ENCODE measurements at places on chromosomes 3 and 15.

- H3K27ac ChIP-seq, result no peak overlapping the region
- no peaks in the 10 kb centered on the region for H3K36me3 ChIP-seq
- no peaks in the 10 kb centered on the region for H3K27me3 ChIP-seq
- H3K4me1 ChIP-seq, result no peaks in the 10 kb centered on the region
These were observed 47.8 kb downstream of the LEKR1 start for GRCh38 chr3:156873906-156874305.

GRCh38 chr15:81749716-81750375 is 296.0 kb downstream of the MEX3B start:
- no peak overlapping the region for H3K4me3 ChIP-seq
- H3K27me3 ChIP-seq, result no peaks in the 10 kb centered on the region
- no peak for DNase-seq

- no peaks in the 10 kb centered on the region for H3K4me1 ChIP-seq
- H3K27ac ChIP-seq, result no peak overlapping the region
- no peaks in the 10 kb centered on the region for H3K27me3 ChIP-seq
- no peak for DNase-seq
These were observed 172.0 kb downstream of the VPS13C start for GRCh38 chr15:61888074-61888780.

DNA sequence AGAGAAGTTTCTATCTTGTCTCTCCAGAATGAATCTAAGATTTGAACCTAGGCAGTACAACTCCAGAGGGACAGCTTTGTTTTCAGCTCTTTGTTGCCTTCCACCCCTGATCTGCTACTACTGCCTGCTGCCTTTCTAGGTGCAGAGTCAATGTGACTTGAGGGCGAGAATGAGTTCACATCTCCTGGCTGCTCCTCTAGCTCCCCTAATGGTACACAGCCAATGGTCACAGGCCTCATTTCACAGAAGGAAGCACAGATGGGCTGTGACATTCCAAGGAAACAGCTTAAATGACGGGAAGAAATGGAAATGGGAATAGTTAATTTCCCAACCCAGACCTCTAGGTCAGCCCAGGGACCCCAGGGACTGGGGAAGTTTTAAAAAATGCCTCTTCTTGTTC is 32.4 kb downstream of the FAM43A start:
- no peaks in the 10 kb centered on the region for H3K27me3 ChIP-seq
- H3K4me1 ChIP-seq, result no peaks in the 10 kb centered on the region
- H3K27ac ChIP-seq, result no peak overlapping the region
- H3K4me3 ChIP-seq, result no peak overlapping the region
- H3K36me3 ChIP-seq, result no peaks in the 10 kb centered on the region
- DNase-seq, result no peak

DNA sequence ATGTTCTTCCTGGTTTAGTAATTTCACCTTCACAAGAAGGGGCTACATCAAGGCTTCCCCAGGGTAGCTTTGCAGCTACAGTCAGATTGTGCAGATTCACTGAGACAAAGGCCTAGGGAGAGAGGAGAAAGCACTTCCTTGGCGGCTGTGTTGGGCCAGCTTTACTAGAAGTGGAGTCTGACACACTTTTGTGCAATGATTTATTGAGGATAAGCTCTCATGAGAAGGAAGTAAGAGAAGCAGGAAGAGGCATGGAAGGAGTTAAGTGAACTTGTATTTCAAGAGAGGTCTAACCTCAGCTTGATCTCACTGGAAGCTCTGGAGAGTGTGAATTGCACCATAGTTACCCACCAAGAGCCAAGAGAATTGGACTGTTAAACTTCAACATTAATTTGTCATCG is 78.9 kb downstream of the TGFBR2 start:
- H3K27me3 ChIP-seq, result no peaks in the 10 kb centered on the region
- H3K36me3 ChIP-seq, result peaks cover 9% of the 10 kb centered on the region
- peaks cover 71% of the 10 kb centered on the region for H3K4me1 ChIP-seq
- H3K4me3 ChIP-seq, result no peak overlapping the region
- H3K27ac ChIP-seq, result peak overlapping the region; percentile 23
- no peak for DNase-seq

DNA sequence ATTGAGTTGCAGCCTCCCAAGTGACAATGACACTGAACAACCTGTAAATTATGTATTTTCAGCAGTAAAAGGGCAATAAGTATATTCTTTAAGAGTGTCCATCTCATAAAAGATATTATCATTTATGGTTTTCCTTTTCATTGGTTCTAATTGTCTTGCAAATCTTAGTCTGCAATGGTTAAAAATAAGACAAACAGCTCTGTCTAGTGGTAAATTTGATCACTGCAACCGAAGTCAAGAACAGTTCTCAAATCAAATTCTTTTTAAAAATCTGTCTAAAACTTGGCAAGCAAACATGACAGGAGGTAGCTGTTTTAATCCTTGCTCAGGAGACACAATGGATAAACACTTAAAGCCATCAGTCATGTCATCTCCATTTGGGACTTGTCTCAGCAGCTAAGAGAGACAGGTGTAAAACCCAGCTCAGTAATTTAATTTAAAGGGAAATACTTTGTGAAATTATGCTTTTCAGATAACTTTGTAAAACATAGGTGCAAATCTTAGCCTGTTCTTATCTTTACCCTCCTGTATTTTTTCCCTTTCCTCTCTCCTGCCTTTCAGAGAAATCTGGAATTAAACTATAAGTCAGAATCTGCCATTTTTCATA is 150.3 kb upstream of the ARHGEF26 start:
- no peaks in the 10 kb centered on the region for H3K27me3 ChIP-seq
- no peak overlapping the region for H3K27ac ChIP-seq
- no peak for DNase-seq
- H3K4me1 ChIP-seq, result no peaks in the 10 kb centered on the region

- no peaks in the 10 kb centered on the region for H3K36me3 ChIP-seq
- DNase-seq, result no peak
- H3K4me1 ChIP-seq, result peaks cover 11% of the 10 kb centered on the region
- no peak overlapping the region for H3K4me3 ChIP-seq
- no peak overlapping the region for H3K27ac ChIP-seq
These were observed 17.8 kb downstream of the ACKR2 start for GRCh38 chr3:42827023-42827422.

GRCh38 chr3:115478359-115478758 is 145.0 kb upstream of the GAP43 start:
- H3K36me3 ChIP-seq, result no peaks in the 10 kb centered on the region
- no peak for DNase-seq
- H3K27me3 ChIP-seq, result no peaks in the 10 kb centered on the region
- H3K4me3 ChIP-seq, result no peak overlapping the region
- H3K27ac ChIP-seq, result no peak overlapping the region

DNA sequence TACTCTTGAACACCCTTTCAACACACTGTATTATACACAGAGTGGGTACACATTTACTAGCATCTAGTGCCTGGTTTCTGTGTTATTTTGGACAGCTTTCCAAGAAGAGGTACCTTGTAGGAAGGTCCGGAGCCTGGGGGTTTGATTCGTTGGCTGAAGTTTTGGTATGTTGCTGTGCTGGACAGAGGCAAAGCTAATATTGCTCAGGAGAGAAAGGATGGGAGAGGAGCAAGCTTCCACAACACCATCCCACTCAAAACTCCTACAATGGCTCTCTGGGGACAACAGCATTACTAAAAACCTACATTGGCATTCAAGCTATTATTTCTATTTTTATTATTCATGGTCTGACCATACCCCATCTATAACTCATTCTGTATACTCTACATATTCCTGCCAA is 1.1 kb upstream of the LYSMD2 start:
- no peaks in the 10 kb centered on the region for H3K27me3 ChIP-seq
- peak overlapping the region; percentile 60 for H3K27ac ChIP-seq
- no peak for DNase-seq
- no peaks in the 10 kb centered on the region for H3K36me3 ChIP-seq
- peaks cover 7% of the 10 kb centered on the region for H3K4me1 ChIP-seq

- no peak overlapping the region for H3K4me3 ChIP-seq
- peaks cover 21% of the 10 kb centered on the region for H3K4me1 ChIP-seq
- DNase-seq, result no peak
- no peaks in the 10 kb centered on the region for H3K36me3 ChIP-seq
These were observed 25.5 kb downstream of the CCDC13 start for GRCh38 chr3:42747581-42747980.

DNA sequence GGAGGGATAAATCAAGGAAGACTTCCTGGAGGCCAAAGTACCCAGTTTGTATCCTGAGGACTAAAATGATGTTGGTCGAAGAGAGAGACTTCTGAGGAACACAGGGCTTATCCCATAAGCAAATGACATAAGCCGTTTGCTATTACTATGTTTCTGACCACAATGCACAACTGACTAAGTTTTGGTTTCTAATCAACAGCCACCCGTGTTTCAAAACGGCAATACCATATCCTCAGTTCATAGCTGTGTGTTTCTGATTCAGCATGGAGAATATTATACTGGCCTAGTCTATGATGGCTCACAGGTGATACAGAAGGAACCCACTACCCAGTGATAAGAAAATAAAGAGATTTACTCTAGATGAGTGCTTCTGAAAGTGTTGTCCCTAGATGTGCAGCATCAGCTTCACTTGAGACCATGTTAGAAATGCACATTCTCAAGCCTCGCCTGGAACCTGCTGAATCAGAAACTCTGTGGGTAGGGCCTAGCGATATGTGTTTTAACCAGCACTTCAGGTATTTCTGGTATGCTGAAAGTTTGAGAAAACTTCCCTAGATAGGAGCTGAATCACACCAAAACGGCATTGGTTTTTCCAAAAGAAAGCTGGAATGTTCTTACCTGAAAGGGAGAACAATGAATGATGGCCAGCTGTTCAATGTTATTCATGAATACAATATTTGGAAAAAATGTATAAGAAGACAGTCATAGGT is 639.7 kb upstream of the NR2F2 start:
- H3K4me1 ChIP-seq, result no peaks in the 10 kb centered on the region
- no peaks in the 10 kb centered on the region for H3K36me3 ChIP-seq
- no peak overlapping the region for H3K27ac ChIP-seq
- DNase-seq, result no peak
- H3K27me3 ChIP-seq, result no peaks in the 10 kb centered on the region

DNA sequence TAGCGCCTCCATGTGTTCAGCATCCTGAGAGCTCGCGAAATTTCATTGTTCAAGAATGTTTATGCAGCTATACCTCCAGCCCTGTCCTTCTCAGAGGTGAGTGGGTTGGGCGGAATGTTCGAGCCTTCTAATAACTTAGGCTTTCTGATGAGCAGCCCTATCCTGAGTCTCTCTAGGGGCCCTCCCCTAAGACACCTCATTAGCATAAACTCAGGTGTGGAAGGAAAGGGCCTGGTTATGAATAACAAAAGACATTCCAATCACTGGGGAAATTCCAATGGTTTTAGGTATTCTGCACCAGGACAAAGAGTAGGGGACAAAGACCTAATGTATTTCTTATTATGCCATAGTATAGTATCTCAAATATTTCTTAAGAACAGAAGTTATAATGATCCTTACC is 138.1 kb upstream of the PDZRN3 start:
- no peak overlapping the region for H3K27ac ChIP-seq
- H3K4me3 ChIP-seq, result no peak overlapping the region
- no peak for DNase-seq
- H3K27me3 ChIP-seq, result no peaks in the 10 kb centered on the region
- no peaks in the 10 kb centered on the region for H3K36me3 ChIP-seq
- peaks cover 21% of the 10 kb centered on the region for H3K4me1 ChIP-seq

DNA sequence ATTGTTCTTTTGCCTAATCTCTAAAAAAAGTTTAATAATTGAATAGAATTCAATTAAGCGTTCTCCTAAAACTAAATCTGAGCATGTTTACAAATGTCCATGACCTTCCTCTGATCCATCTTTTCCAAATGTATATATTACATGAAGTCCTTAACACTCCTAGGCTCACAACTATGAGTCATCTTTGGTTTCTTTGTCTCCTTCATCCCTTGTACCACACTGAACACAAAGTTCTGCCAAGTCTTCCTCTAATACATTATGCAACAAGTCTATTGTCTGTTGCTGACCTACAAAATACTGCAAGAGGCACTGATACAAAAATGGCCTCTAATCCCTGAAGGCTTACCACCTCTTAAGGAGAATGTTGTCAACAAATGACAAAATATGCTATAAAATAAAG is 550.2 kb downstream of the PYDC2 start:
- H3K36me3 ChIP-seq, result no peaks in the 10 kb centered on the region
- DNase-seq, result no peak
- no peak overlapping the region for H3K4me3 ChIP-seq
- no peaks in the 10 kb centered on the region for H3K4me1 ChIP-seq

DNA sequence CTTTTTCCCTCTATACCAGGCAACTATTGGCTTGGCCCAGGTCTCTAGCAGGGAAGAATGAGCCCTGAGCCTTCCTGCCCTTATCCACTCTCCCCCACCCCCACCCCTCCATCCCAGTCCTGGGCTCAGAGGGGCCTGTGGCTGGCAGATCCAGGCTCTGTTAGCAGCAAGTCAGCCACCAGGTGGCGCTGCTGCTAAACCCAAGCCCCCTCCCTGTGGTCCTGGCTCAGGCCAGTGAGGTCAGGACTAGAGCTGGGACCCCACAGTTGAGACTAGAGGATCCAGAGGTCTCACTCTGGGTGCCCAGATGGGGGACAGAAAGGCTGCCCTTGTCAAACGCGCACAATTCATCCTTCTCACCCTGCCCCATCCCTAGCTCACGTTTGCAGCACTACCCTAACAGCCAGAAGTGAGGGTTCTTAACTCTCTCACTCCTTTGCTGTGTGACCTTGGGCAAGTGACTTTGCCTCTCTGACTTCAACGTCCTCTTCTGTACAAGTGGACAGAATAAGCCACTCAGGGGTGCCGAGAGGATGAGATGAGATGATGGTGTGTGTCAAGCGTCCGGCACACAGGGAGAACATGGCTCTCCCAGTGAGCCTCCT is 46.8 kb upstream of the SLC6A1 start:
- H3K4me3 ChIP-seq, result no peak overlapping the region
- no peaks in the 10 kb centered on the region for H3K36me3 ChIP-seq
- no peak overlapping the region for H3K27ac ChIP-seq
- H3K27me3 ChIP-seq, result no peaks in the 10 kb centered on the region
- DNase-seq, result peak; percentile 13

GRCh38 chr3:124837730-124838186 is 49.4 kb downstream of the ITGB5 start:
- DNase-seq, result no peak
- H3K27ac ChIP-seq, result peak overlapping the region; percentile 69
- H3K4me1 ChIP-seq, result peaks cover 55% of the 10 kb centered on the region
- H3K36me3 ChIP-seq, result peaks cover 20% of the 10 kb centered on the region

DNA sequence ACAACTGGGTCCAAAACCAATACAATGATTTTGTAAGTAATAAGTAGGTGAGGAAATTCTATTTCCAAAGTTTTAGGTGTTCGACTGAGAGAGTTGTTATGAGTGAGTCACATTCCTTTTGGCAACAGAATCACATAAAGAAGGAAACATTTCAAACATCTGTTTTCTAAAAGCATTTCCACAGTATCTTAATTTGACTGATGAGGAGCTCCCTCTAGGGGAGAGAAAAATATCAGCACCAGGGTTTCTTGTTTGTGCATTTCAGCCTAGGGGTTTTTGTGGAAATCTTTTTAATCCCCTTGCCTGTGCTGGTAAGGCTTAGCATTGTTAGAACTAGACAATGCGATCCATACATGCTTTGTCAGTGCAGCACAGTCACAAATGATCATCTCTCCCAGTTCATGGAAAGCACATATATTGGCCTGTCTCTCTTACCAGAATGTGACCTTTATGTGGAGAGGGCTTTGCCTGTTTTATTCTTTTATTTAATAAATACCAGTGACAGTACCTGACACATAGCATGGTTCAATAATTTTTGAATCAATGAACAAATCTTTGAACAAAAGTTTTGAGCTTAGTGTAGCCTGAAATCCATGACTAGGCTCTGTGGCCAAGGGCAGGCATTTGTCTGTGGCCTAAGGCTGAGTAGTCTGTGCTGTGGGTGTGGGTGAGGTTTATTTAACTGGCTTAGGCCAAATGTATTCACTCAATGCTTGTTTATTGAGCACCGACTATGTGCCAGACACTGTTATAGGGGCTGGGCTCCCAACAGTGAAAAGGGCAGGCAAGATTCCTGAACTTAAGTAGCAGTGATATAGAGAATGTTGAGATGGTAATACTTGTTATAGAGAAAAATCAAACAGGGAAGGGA is 21.1 kb upstream of the IQCF6 start:
- no peaks in the 10 kb centered on the region for H3K36me3 ChIP-seq
- DNase-seq, result no peak
- H3K4me1 ChIP-seq, result no peaks in the 10 kb centered on the region
- H3K27ac ChIP-seq, result no peak overlapping the region

All from thoracic aorta (tissue), 2 donors.